ENCODE measurements at places on chromosomes 6 and 20.

DNA sequence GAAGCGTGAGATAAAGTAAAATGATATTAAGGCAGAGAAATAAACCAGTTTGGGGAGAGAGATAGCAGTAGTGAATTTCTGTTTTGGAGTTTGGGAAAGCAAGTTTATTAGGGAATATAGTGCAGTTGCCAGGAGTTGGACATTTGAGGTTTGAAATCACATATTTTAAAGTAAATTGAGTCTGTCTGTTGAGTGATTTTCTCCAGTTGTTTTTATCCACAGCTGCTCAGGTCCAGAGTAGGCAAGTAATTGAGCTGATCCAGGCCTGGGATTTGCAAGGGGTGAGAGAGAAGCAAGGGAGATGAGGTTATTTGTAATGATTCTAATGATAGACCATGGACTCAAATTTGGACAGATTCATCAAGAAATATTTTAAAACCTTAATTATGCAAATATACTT, 481.9 kb downstream of the UTRN start:
- no peak for DNase-seq

DNA sequence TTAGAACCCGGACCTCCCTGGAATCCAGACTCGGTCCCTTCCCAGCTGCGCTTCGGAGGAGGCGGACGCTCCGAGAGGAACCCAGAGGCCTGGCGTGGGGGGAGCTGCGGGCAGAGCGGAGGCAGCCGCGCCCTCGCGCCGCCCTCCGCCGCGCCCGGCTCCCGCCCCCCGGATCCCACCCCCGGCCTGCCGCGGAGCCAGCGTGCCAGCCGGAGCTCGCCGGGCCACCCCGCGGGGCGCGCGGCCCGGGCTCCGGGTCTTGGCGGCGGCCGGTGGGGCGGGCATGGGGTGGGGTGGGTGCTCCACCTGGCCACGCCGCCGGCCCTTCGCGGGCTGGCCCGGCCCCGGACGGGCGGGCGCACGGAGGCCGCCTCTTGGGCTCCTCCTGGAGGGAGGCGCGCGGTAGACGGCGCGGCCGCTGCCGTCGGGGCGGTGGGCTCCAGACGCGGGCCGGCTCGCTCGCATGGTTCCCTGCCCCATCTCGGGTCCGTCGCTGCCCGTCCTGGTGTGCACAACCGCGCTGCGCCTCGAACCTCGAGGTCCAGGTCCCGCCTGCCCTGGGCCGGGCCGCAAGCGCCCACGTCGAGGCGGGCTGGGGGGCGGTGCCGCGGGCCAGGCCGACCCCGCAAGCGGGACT, 592 bp upstream of the CDYL start:
- DNase-seq = peak; percentile 62

DNA sequence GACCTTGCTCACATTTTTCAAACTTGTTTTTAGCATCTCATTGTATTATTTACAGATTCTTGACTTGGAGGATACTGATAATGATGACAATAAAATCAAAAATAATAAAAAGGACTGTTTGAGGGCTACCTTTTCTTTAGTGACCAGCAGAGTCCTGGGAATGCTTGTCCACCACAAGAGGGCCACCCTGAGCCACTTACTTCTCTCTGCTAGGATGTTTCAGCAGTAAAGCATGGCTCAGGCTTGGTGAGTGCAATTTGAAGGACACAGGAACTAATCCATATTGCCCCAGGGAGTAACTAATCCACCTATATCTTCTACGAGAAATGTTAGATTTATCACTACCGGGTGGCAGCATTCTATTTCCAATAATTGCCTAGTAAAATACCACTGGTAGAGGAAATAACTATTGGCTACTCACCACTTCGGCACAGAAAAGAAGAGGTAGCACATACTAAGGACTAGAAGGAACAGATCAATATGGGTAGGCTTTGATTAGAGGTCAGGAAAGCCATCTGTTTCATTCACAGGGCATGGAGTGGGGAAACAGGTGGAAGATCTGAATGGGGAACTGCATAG, 5.8 kb upstream of the KIAA0408 start:
- peak; percentile 34 for DNase-seq

DNA sequence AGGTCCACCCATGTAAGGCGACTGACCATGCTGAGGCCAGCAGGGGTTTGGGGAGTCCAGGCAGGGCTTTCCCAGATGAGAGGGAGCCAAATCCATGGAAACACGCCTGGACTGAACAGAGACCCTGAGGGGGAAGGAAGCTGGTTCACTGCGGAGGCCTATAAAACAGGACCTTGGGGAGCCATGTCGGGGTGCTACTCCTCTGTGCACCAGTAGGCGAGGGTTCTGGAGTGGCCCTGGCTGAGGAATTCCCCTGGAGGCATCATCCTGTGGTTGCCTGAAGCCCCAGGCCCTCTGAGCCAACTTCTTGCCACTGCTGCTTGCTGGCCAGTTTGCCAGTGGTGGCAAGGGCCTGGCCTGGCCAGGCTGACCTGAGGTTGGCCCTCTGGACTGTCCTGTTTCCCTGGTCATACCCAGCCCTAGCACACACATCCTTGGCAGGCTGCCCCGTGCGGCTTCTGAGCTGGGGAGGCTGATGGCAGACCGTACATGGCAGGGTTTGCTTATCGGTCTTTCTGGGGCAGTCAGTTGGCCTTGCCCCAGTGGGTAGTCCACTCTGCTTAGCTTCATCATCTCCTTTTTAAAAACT, 2.2 kb upstream of the LRRN4 start:
- no peak for DNase-seq

DNA sequence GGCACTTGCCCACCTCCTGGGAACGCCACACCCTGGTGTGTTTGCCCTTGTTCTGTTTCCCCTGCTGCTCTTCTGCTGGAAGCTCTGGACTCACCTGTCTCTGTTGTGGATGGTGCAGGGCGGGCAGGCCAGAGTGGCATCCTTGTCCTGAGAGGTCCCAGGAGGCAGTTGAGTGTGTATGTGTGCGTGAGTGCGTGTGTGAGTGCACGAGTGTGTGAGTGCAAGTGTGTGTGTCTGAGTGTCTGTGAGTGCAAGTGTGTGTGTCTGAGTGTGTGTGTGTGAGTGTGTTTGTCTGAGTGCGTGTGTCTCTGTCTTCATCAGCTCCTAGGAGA, 12.2 kb downstream of the IGF2R start:
- no peak for DNase-seq

DNA sequence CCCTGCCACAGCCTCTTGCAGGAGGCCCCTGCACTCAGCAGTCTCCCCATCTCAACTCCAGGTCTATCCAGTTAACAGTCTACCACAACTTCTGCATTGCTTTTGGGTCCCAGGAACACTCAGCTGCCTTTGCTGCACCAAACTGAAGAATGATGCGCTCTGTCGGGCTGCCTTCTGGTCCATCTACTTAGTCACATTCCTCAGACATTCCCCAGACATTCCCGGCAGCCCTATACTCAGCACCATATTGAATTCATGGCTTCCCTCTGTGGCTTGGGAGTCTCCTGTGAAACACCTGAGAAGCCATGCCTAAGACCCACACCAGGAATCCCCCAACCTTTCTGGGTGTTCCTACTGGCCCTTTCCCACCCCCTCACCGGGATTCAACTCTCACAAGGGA, 99.6 kb upstream of the COL21A1 start:
- DNase-seq = no peak

DNA sequence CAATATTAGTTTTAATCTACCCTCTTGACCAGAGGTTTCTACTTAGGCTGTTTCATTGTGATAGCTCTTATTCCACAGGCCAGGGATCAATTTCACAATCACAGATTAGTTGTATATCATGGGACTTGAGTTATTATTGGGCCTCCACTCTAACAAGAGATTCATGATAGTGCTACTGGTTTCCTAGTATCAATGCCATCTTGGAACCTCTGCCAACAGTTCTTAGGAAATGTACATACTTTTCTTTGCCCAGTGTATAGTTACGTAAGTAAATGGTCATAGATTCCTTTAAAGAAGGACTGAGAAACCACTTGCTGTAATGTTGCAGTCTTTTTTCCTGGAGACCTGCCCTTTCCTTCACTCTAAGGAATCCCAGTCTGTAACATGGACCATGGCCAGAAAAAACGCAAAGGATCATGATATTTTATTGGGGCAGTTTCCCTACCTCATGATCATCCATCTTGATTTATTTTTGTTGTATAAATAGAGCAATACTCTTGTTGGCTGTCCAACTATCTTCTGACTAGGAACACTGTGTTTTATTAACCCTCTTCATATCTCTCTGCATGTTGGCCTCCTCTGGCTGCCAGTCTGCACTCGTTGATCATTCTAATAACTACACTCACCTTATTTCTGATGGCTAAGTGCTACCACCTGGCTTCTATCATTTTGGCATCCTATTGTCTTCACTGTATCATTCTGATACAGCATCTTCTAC, 38.0 kb upstream of the VGLL2 start:
- no peak for DNase-seq

DNA sequence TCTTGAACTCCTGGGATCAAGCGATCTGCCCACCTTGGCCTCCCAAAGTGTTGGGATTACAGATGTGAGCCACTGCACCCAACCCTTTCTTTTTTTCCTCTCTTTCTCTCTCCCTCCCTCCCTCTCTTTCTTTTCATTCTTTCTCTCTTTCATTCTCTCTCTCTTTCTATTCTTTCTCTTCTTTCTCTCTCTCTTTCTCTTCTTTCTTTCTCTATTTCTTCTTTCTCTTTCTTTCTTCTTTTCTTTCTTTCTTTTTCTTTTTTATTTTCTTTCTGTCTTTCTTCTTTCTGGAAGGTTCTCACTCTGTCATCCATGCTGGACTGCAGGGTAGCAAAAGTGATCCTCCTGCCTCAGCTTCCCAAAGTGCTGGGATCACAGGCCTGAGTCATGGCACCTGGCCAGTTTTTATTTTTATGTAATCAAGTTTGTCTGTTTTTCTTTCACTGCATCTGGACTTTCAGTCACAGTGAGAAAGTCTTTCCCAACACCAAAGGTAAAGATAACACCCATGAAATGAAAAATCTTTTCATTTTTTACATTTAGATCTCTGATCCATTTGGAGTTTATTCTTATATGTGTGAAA, 20.2 kb upstream of the BCLAF1 start:
- no peak for DNase-seq

GRCh38 chr20:43717616-43717995, 9.2 kb downstream of the GTSF1L start:
- no peak for DNase-seq

- DNase-seq = no peak
Observed at GRCh38 chr6:140138311-140139010, 764.0 kb upstream of the CITED2 start.

DNA sequence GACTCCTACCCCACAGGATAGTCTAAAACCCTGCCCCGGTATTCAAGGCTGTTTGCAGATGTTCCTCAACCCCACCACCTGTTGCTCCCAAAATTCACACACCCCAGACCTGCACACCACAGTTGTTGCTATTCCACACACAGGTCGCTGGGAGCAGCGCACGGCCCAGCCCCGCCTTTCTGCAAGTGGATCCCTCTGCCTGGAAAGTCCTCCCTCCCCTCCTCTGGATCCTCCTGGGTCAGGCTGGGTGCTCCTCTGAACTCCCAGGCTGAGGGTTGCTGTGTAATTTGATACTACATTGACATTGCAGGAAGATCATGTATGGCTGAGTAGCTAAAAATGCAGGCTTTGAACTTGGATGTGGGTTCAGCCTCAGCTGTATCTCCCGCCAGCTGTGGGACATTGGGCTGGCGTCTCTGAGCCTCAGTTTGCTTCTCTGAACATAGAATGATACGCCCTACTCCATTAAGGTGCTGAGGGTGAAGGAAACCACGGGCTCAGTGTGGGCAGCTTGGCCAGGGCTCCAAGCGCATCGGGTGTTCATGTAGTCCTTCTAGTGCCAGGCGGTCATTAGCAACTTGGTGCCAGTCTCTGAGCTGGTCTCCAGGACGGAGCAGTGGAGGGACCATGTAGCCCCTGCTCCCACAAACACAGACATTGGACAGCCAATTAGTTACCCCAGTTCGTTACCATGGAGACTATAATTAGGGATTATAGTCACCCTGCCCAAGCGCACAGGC, 13.9 kb upstream of the CCN5 start:
- DNase-seq = no peak

DNA sequence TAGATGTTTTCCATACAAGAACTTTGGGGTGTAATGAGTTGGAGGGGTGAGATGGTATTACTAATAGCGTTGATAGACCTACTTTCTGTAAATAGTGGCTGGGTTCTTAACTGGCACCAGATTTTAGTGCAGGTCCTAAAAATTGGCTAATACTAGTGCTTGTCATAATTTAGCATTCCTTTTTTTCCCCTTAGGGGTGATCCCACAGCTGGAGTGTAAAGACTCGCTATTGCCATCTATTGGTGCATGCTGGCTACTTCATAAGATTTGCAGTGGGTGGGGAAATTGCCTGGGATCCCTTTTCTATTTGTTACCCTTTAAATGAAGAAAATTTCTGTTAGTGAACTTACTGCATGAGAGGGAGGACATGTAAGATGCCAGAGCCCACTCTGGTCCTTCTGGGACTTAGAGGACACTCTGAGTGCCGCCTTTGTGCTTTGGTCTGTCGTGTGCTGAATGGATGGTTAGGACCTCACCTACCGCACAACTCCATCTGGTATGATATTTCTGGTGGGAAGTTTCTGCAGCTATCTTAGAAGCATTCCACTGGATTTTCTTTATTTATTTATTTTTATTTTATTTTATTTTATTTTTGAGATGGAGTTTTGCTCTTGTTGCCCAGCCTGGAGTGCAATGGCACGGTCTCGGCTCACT, 195.5 kb downstream of the JARID2 start:
- peak; percentile 7 for DNase-seq

GRCh38 chr20:652615-653109, 338 bp downstream of the SRXN1 start:
- no peak for DNase-seq

DNA sequence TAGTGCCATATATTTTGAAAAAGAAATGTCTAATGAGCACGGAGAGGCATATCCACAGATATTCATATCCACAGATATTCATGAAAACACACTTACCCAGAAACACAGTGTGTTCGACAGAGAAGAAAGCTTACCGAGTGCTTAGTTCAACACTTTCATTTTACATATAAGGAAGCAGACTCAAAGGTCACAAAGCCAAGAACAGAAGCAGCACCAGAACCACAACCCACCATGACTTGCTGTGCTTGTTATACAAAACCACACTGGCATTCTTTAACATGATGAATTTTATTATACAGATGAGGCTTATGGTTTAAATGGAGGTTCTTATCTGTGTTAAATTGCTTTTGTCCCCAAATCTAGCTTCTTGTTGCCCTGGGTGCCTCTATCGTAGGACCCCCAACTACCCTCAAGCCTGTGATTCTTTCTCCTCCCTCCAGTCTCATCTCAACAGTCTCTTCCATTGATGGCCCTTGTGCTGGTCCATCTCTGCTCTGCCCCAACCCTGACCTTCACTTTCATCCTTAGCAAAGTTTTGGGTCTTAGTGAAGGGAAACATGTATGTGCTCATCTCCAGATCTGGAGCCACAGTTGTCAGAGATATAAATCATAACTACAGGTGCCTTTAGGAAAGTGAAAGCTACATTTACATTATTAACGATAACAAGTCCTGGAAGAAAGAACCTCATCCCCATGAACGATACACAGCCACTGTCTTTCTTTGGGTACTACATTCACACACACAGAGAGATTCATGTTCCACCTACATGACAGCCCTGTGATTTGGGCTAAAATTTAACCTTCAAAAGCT, 40.0 kb downstream of the SF3B5 start:
- no peak for DNase-seq

- no peak for DNase-seq
Observed at GRCh38 chr20:17993546-17993945, 24.7 kb downstream of the MGME1 start.
